AG08395 (cell line): ENCODE measurements at places on chromosomes 2 and 18.

DNA sequence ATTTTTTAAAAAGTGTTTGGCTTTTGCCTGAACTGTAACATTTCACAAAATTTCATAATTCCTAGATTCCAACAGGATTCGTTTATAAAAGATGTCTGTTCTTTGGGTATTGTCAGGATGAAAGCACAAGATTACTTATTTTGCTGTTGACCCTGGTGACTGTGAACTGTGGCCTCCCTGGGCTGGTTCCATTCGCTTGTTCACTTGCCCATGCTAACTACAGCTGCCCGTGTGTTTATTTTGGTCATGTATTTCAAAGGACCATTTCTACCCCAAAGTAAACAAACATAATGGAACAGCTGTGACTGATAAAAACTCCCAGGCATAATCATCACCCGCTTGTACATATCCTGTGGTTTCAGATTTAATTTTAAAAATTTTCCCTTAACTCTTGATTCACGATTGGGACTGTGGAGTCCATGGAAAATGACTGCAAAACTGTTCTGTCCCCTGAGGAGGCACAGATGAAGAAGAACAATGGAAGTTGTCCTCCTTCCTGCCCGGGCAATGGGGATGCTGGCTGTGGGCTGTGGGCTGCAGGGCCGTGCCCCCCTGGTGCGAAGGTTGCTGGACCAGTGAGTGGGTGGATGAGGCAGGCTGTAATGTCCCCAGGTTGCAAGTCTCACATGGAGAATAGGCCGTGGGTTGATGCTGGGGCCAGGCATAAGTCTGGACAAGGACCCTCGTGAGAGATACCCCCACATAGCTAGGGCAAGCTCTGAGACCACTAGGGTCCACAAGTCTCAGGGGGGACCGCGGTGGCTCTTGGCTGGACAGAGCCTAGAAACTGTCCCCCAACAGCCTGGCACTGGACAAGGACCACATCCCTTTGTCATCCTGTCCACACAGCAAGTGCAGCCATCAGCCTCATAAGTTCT, 28.9 kb upstream of the HDAC4 start:
- no peak for DNase-seq

DNA sequence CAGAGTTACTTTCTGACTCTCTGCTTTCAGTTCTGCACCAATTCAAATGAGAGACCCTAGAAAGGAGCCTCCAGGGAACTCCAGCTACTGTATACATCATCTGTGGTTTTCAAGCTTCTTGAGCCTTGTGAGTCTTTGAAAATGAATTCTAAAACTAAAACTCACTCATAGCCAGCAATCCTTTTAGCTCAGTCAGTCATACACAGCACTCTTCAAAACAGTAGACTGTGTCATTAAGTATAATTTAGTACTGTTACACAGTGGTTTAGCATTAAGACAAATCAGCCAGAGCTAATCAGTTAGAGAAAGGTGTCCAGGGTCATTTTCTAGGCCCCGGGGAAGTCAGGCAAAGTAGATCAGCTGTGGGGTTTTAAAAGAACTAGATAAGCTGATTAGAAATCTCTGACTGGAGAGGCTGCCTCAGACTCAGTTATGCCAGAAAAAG, 322.1 kb upstream of the THUMPD2 start:
- peak; percentile 36 for DNase-seq

- DNase-seq: no peak
These were observed 4.9 kb upstream of the STK11IP start for GRCh38 chr2:219592736-219593135.

DNA sequence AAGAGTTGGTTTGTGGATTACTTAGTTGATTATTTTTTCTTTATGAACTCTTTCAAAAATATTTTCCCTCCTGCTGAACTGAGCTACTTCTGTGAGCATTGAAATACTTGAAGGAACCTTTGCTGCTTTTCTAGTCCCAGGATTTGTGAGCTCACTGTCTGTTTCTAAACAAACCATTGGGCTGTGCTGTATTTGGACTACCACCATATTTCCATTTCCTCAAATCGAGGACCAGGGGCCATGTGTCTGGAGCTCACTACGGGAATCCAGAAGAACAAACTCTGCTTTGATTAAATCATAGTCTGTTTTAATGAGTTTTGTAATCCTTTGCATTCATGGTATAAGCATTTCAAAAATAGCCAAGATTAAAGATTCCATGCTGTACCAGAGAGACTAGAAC, 1.3 kb downstream of the MRPL33 start:
- DNase-seq: no peak

GRCh38 chr2:54303631-54304030, 47.6 kb upstream of the TSPYL6 start:
- no peak for DNase-seq

DNA sequence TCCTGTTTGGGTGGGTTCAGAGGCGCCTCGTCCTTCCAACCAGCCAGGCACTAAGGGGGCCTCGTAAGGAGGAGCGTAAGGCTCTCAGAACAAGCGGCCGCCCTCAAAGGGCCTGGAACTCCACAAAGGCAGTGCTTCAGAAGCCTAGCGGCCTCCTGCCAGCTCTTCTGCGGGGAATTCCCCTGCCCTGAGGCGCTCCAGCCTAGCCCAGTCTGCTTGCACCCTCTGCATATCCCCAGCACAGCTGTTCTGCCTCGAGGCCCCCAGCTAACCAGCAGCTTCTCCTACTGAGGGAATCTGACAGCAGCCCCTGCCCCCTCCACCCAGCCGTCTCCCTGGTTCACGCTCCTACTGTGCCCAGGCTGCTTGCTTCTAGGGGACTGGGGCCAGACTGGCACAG, 265.9 kb downstream of the TFCP2L1 start:
- no peak for DNase-seq

- no peak for DNase-seq
These were observed 44.5 kb upstream of the CXCR4 start for GRCh38 chr2:136162438-136162837.

DNA sequence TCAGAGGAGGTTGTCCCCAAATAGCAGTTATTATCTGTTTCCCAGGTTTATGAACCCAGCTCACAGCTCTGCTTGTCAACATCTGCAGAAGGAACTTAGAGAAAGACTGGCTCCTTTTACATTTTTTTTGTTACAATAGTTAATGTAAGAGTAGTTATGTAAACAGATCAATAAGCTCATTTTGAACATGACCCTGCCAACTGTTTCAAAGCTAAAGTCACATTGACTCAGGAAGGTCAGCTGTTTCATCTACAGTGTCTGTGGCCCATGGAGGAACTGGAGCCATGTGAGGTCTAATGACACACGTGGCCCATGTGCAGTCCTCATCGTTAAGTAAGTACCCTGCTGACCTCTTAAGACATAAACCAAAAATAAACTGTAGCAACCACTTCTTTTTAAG, 97.1 kb downstream of the SH3RF3 start:
- no peak for DNase-seq

DNA sequence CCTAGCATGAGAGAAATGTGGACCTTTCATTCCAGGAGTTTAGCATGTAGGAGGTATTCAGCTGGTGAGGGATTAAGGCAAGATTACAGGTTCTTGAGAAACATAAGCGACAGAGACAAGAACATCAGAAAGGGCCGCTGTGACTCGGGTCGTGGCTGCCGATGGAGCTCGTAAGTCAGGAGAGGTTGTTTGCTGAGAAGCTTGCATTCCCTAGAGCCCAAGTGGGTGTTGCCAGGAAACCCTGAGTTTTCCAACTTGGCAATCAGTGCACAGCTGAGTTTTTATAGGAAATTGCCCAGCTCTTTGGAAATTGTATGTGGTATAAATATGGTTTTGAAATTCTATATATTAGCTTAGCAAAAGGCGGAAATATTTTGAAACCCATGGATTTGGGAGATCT, 46.4 kb upstream of the CYP1B1 start:
- no peak for DNase-seq

DNA sequence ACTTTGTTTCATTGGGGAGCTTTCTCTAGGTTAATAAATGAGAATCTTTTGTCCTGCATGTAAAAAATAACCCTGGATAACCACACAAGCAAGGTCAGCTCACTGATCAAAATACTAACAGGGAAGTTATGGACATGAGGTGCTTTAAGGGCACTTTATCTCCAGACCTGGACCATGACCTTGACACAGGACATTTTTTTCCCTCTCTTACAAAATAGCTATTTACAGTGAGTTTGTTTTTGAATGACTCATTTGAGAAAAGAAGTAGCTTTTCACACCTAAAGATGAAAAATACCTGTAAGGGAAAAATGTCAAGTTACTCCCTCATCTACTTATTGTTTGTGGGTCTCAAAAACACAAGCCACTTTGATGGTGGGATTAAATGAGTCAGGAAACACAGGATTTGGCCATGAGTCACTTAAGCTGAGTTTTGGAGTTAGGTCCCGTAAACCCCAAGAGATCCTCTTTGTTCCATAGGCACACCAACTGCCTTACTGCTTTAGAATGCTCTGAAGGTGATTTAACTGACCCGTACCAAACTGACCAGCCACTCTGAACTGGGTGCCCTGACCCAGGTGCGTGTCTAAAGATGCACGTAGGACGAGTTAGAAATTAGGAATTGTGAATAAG, 479.3 kb upstream of the NXPH2 start:
- no peak for DNase-seq

DNA sequence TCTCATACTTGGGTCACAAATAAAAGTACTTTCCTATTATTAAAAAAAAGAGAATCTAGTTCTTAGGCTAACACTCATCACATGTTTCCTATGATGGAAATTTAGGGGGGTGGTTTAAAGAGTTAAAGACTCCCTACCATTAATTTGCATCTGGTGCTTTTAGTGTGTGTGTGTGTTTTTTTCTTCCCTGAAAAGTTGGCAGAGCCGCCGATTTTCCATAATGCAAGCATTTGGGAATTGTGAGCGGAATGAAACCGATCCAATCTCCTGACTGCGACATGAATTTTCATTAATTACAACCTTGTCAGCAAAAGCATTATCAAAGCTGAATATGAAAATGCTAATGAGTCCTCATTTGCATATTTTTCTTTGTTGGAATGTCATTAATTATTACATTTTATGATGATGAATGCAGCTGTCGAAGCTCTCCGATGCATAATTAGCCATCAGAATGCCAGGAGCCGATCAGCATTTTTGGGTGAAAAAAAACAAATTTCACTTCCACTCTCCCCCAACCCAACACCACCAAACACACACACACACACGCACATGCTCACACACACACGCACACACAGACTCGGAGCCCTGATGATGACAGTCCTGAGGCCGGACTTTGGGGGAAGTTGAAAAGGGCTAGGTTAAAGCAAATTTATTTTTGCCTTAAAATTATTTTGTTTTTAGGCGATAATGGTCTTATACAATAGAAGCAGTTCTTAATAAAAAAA, 165.4 kb downstream of the TCF4 start:
- DNase-seq: peak; percentile 44

DNA sequence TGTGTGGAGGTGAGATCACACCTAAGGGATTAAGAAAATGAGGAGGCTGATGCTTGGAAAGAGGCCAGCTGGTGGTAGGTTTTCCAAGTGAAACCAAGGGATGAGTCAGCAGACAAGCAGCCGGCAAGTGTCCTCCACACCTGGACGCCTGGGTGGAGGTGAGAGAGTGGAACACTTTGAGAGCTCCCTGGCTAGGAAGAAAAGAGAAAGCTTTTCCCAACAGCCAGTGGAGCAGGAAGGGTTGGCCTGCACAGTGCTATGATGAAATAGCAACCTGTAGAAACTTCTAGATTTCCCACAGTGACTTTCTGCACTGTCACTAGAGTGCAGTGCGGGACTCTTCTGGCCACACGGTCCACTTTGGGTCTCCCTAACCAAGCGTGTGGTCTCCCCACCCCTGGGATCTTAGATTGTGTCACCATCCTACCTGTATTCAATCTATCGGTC, 19.6 kb upstream of the IL37 start:
- no peak for DNase-seq

- no peak for DNase-seq
These were observed 12.4 kb downstream of the SLC8A1 start for GRCh38 chr2:40439473-40439872.

- DNase-seq: no peak
These were observed 29.9 kb upstream of the GPR155 start for GRCh38 chr2:174516501-174517378.

DNA sequence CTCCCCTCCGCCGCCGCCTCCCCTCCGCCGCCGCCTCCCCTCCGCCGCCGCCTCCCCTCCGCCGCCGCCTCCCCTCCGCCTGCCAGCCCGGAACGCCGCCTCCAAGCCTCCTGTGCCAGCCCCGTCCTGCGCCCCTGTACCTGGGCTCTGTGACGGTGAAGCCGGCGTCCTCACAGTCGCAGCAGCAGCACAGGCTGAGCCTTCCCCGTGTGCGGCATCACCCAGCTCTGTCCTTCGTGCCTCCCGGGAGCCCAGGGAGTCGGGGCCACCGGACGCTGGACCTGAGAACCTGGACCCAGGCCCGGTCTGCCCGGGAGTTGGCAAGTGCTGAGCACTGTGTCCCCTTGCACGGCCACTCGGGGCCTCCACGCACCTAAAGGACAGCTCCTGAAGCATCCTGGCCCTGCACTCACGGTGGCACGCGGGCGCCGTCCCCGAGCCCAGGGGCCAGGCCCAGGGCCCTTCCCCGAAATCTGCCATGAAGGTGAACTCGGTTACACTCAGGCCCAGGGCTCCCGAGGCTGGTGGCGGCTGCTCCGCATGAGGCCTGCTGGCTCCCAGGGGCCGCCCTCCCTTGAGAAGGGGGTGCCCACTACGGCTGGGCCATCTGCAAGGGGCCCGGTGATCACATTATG, 32.9 kb downstream of the RTP5 start:
- no peak for DNase-seq

DNA sequence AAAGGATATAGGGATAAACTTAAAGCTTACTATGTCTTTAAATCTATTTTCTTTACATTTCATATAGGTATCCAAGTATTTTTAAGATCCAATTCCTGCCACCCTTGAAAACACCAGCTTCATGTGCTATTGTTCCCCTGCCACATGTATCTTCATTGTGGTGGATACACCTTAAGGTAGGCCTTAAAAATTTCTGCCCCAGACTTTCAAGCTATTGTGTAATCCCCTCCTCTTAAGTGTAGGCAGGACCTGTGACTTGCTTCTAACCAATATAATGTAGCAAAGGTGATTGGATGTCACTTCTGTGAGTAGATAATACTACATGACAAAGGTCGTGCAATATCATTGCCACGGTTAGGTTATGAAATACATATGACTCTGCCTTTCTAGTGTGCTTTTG, 119.5 kb downstream of the RAD51AP2 start:
- no peak for DNase-seq

- DNase-seq: no peak
These were observed 180.3 kb downstream of the MYO5B start for GRCh38 chr18:50014606-50015005.

DNA sequence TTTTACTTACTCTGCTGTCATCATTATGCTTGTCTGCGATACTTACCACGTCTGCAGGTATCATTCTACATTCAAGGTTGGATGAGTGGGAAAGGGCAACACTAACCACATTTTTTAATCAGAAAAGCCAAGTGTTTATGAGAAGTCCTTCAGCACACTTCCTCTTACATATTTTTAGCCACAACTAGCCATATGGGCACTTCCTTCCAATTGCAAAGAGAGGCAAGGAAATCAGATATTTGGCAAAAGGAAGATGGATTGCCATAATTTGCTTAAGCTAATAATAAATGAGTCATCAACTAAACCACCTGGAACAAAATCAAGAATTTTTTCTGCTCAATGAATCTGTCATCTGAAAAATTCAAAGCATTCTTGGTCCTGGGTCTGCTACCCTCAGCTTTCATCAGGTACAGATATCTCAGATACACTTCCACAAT, 16.7 kb upstream of the MRO start:
- DNase-seq: peak; percentile 26
